ENCODE measurements at places on chromosomes 12 and 14.
A peak's percentile ranks its signal among the peaks of the same experiment; 100 is the strongest.

DNA sequence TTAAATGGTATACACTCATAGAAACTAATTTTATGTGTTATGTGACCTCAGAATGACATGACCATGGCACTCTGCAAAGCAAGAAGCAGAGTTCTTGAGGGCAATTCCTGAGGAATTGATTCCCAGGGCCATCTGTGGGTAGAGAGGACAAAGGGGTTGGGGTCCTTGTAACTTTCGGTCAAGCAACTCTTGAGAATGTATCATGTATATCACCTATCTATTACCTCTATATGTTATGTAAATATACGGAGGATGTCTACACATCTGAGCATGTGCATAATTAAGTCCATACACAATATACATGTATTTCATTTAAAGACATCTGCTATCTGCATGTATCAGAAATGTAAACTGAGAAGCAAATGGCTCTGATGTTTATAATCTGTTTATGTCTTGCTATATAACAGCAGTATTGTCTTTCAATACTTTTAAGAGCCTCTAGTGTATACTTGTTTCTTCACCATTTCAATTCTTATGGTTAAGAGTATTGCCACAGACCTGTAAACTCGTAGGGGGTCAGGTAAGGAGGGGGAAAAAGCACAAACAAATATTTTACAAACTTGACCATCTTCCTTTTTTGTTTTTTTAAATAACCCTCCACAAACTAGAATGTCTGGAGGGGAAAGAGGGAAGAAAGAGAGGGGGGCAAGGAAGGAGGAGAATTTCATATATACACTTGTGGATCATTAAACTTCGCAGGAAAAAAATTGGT lies 4.5 kb downstream of the FOXA1 start:
- DNase-seq: no peak

DNA sequence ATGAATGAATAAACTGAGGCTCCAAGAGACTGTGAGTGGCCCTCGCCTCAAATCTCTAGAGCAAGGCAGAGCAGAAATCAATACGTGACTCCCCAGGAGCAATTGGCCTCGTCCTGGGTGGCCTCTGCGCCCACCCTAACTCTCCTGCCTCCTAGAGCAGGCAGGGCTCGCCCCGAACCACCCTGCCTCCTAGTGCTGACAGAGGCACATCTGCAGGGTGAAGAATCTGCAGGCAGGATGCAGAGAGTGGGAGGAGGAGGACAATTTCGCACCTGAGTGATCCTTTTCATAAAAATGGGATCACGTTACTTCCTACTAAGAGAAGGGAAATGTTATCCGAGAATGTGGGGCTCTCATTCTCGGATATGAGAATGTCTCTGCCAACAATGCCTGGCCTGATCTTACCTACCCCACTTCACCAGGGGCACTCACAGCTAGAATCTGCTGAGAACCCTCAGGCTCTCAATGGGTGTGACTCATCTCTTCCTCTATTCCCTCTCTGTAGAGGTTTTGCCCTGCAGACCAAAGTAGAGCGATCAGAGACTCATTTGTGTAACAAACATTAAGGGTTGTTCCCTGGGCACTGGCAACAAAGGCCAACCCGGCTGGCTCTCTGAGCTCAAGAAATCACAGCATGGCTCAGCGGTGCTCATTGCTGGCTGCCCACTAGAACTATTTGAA lies 61.7 kb upstream of the BCL2L14 start:
- peak; percentile 29 for DNase-seq

DNA sequence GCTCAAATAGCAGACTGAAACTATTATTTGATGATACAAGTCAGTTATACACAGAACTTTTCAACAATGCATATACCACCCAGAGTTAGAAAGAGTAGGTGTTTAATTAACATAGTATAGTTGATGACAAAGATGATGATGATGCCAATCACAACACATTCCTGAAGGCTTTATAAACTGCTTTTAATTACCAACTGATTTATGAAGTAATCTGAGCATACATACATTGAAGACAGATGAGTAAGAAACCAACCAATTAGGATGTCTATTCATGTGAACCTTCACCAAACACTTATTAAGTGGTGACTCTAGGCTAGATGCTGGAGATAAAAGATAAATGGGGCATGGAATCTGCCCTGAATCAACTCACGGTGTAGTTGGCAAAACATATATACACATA lies 600.9 kb upstream of the FLRT2 start:
- no peak for DNase-seq

DNA sequence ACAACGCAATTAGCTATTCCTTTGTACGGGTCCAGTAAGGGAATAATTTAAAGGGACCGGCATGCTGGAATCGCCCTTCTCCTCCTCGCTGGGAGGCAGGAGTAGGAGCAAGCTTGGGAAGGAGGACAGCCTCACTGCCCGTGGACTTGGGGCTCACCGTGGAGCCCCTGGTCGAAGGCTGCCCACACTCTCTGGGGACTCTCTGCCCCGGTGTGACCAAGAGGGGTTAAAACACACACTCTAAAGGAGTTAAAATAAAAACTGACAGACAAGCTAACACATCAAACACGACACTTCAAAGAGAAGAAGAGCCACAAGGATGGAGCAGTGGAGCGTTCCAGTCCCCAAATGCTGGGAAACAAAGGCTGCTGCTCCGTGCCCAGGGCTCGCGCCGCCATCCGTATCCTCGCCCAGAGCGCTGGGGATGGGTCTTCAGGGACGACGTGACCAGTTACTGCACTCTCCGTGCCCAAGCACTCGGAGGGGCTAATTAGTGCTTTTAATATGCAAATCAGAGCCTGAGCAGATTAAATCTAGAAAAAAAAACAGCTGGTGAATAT lies 123.3 kb downstream of the PAPOLA start:
- no peak for DNase-seq

DNA sequence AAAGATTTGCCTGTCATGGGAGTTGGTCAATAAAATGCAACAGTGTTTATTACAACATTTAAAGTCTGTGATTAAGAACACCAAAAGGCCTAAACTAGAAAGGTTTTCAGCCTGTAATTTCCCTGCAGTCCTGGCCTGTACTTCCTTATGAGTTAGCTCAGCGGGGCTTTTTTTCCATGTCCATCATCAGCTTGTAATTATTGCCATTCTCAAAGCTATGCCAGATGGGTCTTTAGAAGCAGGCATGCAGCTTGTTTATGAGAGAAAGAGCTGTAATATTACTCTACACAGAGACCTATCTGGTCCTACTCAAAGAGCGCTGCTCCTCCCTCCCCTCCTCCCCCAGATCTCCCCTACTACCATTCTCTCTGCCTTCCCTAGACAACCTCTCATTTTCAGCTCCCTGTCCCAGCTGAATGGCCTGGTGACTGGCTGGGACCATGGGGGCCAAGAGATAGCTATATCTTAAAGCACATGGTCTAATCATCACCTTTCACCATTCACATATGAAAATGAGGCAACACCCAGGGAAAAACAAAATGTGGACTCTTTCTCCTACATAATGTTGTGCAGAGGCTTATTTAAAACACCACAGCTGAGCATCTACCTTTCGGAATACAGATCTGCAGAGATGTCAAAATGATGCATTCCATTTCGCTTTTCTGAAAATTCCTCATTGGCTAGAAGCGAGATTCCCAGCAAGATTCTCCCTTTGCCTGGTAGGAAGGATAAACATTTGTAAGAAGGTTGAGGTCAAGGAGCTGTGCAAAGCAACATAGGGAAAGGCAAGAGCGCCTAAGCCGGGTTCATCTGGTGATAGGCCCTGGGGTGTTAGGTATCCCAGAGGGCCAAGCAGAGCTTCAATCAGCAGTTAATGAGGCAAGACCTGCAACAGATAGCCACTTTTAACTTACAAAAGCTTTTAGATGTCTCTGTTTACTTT lies 209.7 kb upstream of the CDKN3 start:
- no peak for DNase-seq

GRCh38 chr12:49615725-49616124 lies 7.6 kb upstream of the PRPF40B start:
- no peak for DNase-seq

GRCh38 chr14:54040846-54041245 lies 84.2 kb upstream of the BMP4 start:
- DNase-seq: no peak

DNA sequence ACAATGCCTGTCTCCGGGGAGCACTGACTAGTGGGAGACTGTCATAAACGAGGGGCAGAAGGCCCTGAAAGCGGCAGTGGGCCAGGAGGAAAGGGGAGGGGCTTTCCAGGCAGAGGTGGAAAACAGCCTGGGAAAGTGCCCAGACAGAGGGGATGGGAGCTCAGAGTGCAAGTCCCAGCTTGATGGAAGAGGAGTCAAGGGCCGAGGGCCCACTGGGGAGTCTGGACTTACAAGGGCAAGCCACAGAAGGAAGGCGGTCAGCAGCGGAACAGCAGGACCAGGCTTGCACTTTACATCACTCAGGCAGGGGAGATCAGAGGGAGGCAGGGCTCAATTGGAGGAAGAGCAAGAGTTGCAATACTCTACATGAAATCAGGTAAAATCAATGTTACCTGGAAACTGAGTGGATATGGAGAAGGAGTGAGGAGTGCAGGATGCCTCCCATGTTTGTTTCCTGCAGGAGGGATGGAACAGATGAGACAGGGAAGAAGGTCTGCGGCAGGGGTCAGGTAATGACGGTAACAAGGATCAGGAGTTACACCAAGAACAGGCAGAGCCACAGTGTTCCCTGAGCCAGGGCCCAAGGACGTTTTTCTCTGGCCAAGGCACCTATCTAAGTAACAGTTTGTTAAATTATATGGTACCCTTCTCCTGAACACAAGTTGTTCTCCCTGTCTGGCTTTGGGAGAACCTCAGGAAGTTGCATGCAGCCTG lies 23.8 kb downstream of the PXN start:
- DNase-seq: no peak

DNA sequence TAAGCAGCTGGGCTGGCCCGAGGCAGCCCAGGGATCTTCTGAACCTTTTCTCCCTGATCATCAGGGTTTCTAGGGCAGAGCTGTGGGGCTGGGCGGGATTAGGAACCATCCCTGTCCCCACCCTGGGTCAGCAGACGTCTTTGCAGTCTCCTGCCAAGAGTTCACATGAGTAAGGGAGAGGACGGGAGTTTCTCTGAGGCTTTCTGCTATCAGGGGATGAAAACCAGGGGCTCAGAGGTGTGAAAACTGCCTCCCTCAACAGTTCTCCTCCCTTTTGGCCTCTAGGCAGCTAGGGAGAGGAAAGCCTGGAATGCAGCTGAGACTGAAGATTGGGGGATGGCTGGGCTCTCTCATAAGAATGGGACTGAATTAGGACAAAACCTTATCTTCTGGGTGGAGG lies 7.9 kb downstream of the ZNF385A start:
- no peak for DNase-seq

DNA sequence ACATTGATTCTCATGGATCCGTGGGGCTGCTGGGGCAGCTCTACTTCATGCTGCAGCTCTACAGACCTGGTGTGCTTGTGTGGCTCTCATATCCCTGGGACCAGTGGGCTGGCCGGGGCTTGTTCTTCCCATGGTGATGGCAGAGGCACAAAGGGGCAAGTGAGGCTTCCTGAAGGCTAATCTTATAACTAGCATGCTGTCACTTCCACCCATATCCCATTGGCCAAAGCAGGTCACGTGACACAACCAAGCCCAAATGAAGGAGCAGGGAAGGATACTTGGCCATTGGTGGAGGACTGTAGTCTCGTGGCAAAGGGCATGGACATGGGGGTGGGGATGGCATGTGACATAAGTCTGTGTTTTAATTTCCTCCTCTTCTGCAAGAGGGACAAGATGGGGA lies 9.9 kb downstream of the PLBD2 start:
- no peak for DNase-seq

- DNase-seq: no peak
Observed at GRCh38 chr14:102125546-102125945, 14.2 kb upstream of the WDR20 start.

DNA sequence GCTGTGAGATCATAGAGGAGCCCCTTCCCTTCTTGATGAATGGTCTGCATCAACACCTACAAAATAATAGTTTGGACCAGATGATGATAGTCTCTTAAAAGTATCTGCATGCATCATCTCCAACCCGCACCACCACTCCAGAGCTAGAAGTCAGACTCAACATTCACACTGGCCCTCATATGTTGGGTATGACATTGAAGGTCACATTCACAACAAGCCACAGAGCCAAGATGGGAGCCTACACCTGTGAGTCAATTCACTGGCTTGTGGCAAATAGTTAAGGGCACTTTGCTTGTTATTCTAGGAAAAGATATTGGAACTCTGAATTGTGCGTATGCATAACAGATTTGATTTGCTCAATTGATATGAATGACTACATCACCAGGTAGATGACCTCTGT lies 1197.9 kb downstream of the VRK1 start:
- DNase-seq: no peak

GRCh38 chr14:35355981-35356841 lies 48.3 kb downstream of the NFKBIA start:
- peak; percentile 19 for DNase-seq

DNA sequence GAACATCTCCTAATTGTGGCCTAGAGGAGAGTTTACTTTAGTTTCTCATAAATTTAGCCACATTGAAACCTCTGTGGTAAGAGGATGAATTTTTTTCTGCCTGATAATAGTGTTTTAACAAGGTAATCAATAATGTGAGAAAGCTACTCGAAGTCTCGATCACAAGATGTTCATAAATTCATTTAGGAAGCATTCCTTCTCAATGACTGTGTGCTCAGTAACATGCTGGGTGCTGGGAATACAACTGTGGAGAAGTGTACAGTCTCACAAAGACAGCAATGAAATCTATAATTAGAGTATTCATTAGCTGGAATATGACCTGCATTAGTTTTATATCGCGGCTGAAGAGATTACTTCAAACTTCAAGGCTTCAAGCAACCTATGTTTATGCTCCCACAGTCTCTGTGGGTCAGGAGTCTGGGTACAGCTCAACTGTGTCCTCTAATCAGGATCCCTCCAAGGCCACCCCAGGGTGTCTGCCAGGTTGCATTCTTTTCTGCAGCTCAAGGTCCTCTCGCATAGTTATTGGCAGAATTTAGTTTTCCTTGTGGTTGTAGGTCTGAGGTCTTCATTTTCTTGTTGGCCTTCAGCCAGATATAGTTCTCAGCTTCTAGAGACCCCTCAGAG lies 167.6 kb downstream of the ANO4 start:
- DNase-seq: no peak

DNA sequence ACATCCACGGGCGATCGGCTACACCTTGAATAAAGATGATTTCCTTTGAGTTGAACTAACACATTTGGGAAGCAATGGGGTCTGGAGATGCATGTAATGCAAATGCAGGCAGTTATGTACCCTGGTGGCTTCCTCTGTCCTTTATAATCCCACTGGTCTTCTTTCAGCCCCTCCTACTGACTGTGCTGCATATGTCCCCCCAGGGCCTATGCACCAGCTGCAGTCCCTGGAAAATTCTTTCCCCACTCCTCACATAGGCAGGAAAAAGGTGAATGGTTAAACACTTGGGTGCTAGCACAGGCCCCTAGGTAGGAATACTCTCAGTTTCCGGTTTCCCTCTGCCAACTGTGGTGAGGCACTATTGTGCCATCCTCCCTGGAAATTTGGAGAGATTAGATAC lies 294.8 kb upstream of the SOX5 start:
- DNase-seq: no peak

DNA sequence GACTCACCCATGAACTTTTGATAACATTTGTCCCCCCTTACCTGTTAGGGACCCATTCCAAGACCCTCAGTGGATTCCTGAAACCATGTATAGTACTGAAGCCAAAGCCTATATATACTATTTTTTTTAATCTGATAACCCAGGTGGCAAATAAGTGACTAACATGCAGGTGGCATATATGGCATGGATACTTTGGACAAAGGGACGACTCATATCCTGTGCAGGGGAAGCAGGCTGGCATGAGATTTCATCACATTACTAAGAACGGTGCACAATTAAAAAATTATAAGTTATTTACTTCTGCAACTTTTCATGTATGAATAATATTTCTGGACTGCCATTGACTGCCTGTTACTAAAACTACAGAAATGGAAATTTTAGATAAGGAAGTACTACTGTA lies 880.1 kb upstream of the FBXO33 start:
- no peak for DNase-seq
